ENCODE measurements at places on chromosomes 2 and 18. TPM values are rescaled to one million over a fixed set of nuclear protein-coding genes. Genes with fewer than 3 reads are reported as not detected.

GRCh38 chr2:141554810-141555209 lies 576.0 kb downstream of the LRP1B start:
- DNase-seq: no peak
- H3K27ac ChIP-seq: no peak overlapping the region
- peaks cover 10% of the 10 kb centered on the region for H3K4me1 ChIP-seq
- H3K36me3 ChIP-seq: no peaks in the 10 kb centered on the region

- H3K4me3 ChIP-seq: no peak overlapping the region
- no peak overlapping the region for H3K27ac ChIP-seq
- H3K27me3 ChIP-seq: no peaks in the 10 kb centered on the region
- no peaks in the 10 kb centered on the region for H3K36me3 ChIP-seq
Measured at GRCh38 chr2:225137971-225138370, 95.7 kb upstream of the DOCK10 start.

GRCh38 chr2:105254531-105255210 lies 13.1 kb downstream of the GPR45 start:
- no peaks in the 10 kb centered on the region for H3K27me3 ChIP-seq
- H3K4me1 ChIP-seq: no peaks in the 10 kb centered on the region
- no peak overlapping the region for H3K27ac ChIP-seq
- H3K36me3 ChIP-seq: no peaks in the 10 kb centered on the region
- no peak overlapping the region for H3K4me3 ChIP-seq

The C2orf74 gene
- 3.9 TPM for total RNA-seq

DNA sequence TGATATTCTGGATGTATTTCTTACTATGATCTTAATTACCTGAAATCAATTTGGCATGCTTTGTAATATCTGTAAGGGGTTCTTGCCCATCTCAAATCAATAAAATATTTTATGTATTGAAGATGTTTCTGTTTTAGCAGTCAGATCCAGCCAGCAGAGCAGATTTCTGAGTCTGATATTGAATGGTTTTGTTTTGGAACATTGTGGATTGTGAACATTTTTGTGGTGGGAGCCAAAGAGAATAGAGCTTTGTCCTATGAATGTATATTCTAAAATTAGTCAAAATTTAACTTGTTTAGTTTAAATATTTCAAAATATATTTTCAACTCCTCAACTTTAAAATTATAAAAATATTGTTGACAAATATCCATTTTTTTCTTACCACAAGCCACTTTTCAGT lies 197.0 kb downstream of the UBE2E3 start:
- no peaks in the 10 kb centered on the region for H3K27me3 ChIP-seq
- no peaks in the 10 kb centered on the region for H3K4me1 ChIP-seq
- H3K36me3 ChIP-seq: no peaks in the 10 kb centered on the region
- H3K27ac ChIP-seq: no peak overlapping the region
- DNase-seq: no peak

GRCh38 chr2:25123682-25124081 lies 44.7 kb downstream of the POMC start:
- H3K4me1 ChIP-seq: no peaks in the 10 kb centered on the region
- DNase-seq: no peak
- no peaks in the 10 kb centered on the region for H3K27me3 ChIP-seq
- H3K36me3 ChIP-seq: no peaks in the 10 kb centered on the region
- no peak overlapping the region for H3K4me3 ChIP-seq

The KANSL1L gene
- total RNA-seq: 94.9 TPM

DNA sequence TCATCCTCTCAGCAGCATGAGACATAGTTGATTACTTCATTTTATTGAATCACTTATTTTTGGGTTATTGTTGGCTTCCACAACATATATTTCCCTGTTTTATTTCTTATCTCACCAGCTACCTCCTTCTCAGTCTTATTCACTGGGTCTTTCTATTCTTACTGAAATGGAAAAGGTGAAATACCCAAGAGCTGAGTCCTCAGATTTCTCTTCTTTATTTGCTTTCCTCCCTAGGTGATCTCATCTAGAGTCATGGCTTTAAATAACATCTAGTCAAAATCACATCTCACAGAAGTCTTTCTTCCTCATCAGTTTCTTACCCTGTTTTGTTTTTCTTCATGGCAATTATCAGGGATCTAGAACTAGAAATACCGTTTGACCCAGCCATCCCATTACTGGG lies 105.0 kb upstream of the RBBP8 start:
- H3K4me1 ChIP-seq: no peaks in the 10 kb centered on the region
- no peaks in the 10 kb centered on the region for H3K36me3 ChIP-seq
- DNase-seq: no peak
- no peaks in the 10 kb centered on the region for H3K27me3 ChIP-seq

DNA sequence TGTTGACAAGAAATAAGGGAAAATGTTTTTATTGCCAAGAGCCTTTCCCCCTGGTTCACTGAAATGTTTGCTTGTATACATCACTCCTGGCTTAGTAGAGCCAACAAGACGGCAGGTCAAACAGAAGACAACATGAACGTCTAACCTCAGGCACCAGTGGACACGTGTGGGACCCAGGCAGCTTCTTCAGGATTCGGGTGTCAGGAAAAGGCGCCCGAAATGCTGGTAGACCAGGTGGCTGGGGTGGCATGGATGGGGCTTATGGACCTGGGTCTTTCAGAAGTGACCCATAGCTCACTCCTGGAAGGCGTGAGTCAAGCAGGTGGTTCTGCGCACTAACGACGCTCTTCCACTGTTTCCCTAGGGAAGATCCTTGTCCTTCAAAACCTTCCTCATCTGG lies 23.3 kb upstream of the NFATC1 start:
- no peak overlapping the region for H3K4me3 ChIP-seq
- H3K36me3 ChIP-seq: peaks cover 5% of the 10 kb centered on the region
- H3K4me1 ChIP-seq: no peaks in the 10 kb centered on the region
- no peaks in the 10 kb centered on the region for H3K27me3 ChIP-seq

GRCh38 chr2:15693926-15694588 lies 102.4 kb downstream of the DDX1 start:
- H3K4me3 ChIP-seq: no peak overlapping the region
- no peaks in the 10 kb centered on the region for H3K36me3 ChIP-seq
- no peak overlapping the region for H3K27ac ChIP-seq
- H3K27me3 ChIP-seq: no peaks in the 10 kb centered on the region

- no peak overlapping the region for H3K4me3 ChIP-seq
- H3K27me3 ChIP-seq: no peaks in the 10 kb centered on the region
- H3K36me3 ChIP-seq: no peaks in the 10 kb centered on the region
- DNase-seq: no peak
- no peak overlapping the region for H3K27ac ChIP-seq
- no peaks in the 10 kb centered on the region for H3K4me1 ChIP-seq
Measured at GRCh38 chr18:9642799-9643462, 28.6 kb upstream of the PPP4R1 start.

GRCh38 chr2:142997231-142997630 lies 119.8 kb downstream of the KYNU start:
- H3K36me3 ChIP-seq: no peaks in the 10 kb centered on the region
- H3K27ac ChIP-seq: no peak overlapping the region
- H3K4me1 ChIP-seq: no peaks in the 10 kb centered on the region
- H3K27me3 ChIP-seq: no peaks in the 10 kb centered on the region
- DNase-seq: no peak
- H3K4me3 ChIP-seq: no peak overlapping the region

- peaks cover 34% of the 10 kb centered on the region for H3K4me1 ChIP-seq
- no peak overlapping the region for H3K4me3 ChIP-seq
- no peaks in the 10 kb centered on the region for H3K27me3 ChIP-seq
- DNase-seq: no peak
- H3K27ac ChIP-seq: no peak overlapping the region
- no peaks in the 10 kb centered on the region for H3K36me3 ChIP-seq
Measured at GRCh38 chr2:199470361-199470671, 12.6 kb upstream of the SATB2 start.

GRCh38 chr2:237932731-237933131 lies 34.1 kb upstream of the UBE2F start:
- H3K4me3 ChIP-seq: no peak overlapping the region
- no peaks in the 10 kb centered on the region for H3K36me3 ChIP-seq
- no peak overlapping the region for H3K27ac ChIP-seq
- no peaks in the 10 kb centered on the region for H3K27me3 ChIP-seq
- no peaks in the 10 kb centered on the region for H3K4me1 ChIP-seq

The UBXN4 gene
- total RNA-seq: 55.7 TPM

The UGT1A4 gene
- not detected for total RNA-seq

DNA sequence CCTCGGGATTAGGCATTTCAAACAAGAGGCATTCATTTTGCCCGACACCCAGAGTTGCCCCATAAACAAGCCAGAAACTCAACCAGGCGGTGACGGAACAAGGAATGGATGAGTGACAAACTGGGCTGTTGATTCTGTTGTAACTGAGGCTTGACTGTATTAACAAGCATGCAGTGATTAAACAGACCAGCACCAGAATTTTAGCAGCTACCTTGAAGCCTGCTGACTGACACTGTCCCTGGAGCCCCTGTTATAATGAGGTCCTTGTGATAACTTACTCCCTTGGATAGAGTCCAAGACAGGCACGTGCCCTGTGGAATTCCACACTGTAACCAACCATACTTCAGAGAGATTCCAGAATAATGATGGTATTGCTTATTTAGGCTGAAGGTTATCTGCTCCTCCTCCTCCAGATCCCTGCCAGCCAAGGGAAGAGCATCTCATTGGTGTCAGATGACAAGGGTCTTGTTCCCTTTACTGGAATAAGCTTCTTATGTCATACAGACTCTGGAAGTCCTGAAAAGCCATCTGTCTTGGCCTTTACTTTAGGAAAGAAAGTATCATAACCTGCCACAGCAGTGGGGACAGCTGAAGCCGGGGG lies 97.1 kb upstream of the RMDN2 start:
- H3K27ac ChIP-seq: no peak overlapping the region
- no peaks in the 10 kb centered on the region for H3K27me3 ChIP-seq
- H3K36me3 ChIP-seq: no peaks in the 10 kb centered on the region
- H3K4me3 ChIP-seq: no peak overlapping the region
- no peaks in the 10 kb centered on the region for H3K4me1 ChIP-seq

- no peak overlapping the region for H3K27ac ChIP-seq
- no peak overlapping the region for H3K4me3 ChIP-seq
- DNase-seq: no peak
- no peaks in the 10 kb centered on the region for H3K27me3 ChIP-seq
- H3K36me3 ChIP-seq: no peaks in the 10 kb centered on the region
- no peaks in the 10 kb centered on the region for H3K4me1 ChIP-seq
Measured at GRCh38 chr2:168744844-168745243, 57.6 kb upstream of the NOSTRIN start.

DNA sequence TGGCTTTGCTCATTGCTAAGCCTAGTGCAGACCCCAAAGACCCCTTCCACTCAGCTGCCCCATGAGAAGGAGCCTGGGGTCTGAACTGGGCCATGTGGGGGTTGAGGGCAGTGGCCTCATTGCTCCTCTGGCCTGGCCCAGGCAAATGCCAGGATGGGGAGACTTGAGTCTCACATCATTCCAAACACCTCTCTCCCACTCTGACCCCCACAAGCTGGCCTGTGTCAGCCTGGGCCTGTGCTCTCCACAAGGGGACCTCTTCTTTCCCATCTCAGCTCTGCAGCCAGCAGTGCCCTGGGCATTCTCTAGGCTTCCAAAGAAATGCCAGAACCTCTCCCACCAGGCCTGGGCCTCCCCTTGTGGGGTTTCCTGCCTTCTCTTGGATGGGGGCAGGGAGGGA lies 45.8 kb upstream of the OTOF start:
- H3K27me3 ChIP-seq: no peaks in the 10 kb centered on the region
- DNase-seq: no peak
- H3K4me3 ChIP-seq: no peak overlapping the region

DNA sequence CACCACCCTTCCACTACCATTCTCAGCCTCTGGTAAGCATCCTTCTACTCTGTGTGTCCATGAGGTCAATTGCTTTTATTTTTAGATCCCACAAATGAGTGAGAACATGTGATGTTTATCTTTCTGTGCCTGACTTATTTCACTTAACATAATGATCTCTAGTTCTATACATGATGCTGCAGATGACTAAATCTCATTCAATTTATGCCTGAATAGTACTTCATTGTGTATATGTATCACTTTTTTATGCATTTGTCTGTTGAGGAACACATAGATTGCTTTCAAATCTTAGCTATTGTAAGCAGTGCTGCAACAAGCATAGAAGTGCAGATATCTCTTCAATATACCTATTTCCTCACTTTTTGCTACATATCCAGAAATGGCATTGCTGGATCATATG lies 733.3 kb downstream of the SUCLG1 start:
- no peak for DNase-seq
- no peaks in the 10 kb centered on the region for H3K4me1 ChIP-seq
- no peaks in the 10 kb centered on the region for H3K36me3 ChIP-seq
- H3K4me3 ChIP-seq: no peak overlapping the region
- no peak overlapping the region for H3K27ac ChIP-seq
- no peaks in the 10 kb centered on the region for H3K27me3 ChIP-seq
